Activated T-cell treated with anti-CD3 and anti-CD28 coated beads, Interleukin-2, amount 50 U/mL, for 72 hours (primary cell): ENCODE measurements at places on chromosomes 3 and 15.

- DNase-seq = peak; percentile 79
These were observed 13.4 kb upstream of the SATB1 start for GRCh38 chr3:18438586-18438985.

- DNase-seq = no peak
These were observed 141.6 kb upstream of the MEF2A start for GRCh38 chr15:99424131-99424571.

GRCh38 chr3:156477323-156477722, 77.6 kb downstream of the SSR3 start:
- no peak for DNase-seq

GRCh38 chr3:146574173-146574572, 29.8 kb upstream of the PLSCR1 start:
- DNase-seq = no peak

DNA sequence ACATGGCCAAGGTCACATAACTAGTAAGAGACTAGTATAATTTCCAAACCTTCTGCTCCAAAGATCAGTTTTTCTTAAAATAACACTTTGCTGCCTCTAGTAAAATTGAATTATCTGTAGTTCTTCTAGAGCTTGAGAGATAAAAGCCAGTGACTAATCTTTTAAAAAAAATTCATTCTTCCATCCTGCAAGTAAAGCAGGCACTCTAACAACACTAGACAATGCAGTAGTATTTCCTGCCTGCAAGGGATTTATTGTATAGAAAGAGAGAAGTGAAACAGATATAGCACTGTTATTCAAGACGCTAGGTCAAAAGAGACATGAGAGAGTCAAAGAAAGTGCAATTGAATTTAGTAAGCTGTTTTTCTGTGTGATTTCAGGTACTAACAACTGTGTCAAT, 159.5 kb upstream of the TBC1D5 start:
- no peak for DNase-seq

DNA sequence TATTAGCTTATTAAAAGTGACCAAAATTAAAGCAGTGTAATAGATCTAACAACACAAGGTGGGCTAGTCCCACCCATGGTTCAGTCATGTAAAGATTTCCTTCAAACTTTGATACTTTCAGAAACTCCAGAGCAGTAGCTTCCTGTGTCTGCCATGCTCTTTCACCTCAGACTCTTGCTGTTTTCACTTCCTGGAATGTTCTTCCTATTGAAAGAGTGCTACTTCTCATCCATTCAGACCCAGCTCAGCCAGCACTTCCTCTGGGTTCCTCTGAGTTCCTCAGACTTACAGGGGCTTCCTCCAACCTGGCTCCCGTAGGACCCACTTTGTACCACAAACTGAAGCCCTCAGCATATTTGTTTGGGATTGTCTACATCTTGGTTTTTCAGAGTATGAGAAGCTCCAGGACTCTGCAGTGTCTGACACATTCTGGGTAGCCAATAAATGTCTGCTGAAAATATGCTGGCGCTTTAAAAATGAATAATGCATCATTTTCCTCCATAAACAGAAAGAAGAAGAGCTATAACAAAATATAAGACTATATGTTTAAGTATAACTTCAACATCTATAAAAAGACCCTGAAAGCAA, 18.0 kb downstream of the NCEH1 start:
- DNase-seq = no peak

DNA sequence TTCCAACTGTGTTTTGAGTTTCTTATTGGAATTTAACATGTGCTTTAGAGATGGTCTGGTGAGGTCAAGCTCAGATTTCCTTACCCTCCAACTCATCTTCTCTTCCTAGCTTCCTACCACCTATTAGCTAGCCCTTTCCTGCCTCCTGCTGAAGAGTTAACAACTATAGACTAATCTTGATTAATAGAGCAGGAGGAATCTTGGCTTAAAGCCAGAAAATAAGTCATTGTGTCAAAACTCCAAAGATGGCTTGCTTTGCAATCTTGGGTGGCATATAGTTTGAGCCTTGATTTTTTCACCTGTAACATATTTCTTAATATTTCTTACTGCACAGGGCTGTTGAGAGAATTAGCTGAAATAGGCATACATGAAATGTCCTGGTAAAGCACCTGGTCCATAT, 27.3 kb downstream of the BCL2L10 start:
- DNase-seq = no peak

DNA sequence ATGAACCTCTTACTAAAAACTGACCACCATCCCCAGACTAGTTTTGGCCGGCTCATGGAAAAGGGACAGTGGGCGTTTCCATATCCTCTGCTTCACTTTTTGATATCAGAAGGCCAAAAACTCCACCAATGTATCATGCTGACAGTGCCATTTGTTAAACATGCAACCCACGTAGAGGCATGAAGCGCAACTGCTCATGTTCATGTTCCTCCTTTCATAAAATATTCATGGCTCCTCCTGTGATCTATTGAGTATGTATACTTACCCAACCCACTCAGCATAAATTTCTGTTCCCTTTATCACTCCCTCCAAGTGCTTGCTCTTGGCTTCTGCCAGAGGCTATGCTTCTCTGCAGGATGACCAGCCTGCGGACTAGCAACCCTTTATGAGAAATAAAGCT, 58.7 kb upstream of the TGFBR2 start:
- no peak for DNase-seq

DNA sequence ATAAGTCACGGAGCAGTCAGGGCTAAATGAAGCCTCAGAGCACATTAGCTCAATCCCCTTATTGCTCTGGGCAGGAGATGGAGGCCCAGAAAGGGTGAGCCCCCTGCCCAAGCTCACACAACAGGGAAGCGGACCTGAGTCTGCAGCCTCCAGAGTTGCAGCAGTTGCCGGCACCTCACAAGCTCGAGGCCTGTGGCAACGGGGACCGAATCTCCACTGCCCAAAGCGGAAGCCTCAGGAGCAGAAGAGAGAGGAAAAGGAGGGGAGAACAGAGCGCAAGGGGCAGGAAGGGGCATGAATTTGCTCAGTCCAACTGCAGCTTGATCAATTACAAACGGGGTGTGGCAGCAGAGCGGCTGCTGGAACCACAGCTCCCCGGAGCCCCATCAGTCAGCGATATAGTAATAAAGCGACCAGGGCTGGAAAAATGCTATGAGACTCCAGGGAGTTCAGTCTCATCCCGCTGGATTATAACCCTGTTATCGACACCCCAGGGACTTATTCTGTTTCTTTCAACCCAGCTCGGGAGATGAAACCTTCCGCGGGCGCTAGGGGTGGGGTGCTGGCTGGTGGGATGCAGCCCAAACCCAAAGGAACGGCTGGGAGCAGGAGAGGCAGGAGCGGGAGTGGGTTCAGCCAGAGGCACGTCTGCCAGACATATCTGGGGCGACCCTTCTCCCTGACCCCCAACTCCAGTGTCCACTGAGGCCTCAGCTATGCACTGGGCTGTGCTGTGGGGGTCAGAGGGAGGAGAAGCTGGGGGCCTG, 219.7 kb upstream of the LINGO1 start:
- DNase-seq = no peak

GRCh38 chr15:53448232-53449015, 311.0 kb downstream of the WDR72 start:
- no peak for DNase-seq

GRCh38 chr15:46039703-46040102, 404.9 kb downstream of the SQOR start:
- no peak for DNase-seq

- DNase-seq = no peak
These were observed 4.5 kb downstream of the WNT5A start for GRCh38 chr3:55482496-55483195.
